ENCODE measurements at places on chromosomes 11 and 22. TPM values are rescaled to one million over a fixed set of nuclear protein-coding genes. Genes with fewer than 3 reads are reported as not detected.

C11orf24 gene
- 16.8 TPM for polyA plus RNA-seq

SYT9 gene
- 0.54 TPM for polyA plus RNA-seq

OR9G1 gene
- not detected for polyA plus RNA-seq

CARNS1 gene
- polyA plus RNA-seq, result 2.1 TPM

OR56B4 gene
- polyA plus RNA-seq, result not detected

C11orf42 gene
- polyA plus RNA-seq, result not detected

NAALAD2 gene
- polyA plus RNA-seq, result 0.32 TPM

MMP27 gene
- not detected for polyA plus RNA-seq

P4HA3 gene
- polyA plus RNA-seq, result 0.45 TPM

SLC22A9 gene
- polyA plus RNA-seq, result not detected

LRRC74B gene
- polyA plus RNA-seq, result not detected

OR8U1 gene
- polyA plus RNA-seq, result not detected

TRIM22 gene
- polyA plus RNA-seq, result 22.8 TPM

POU2AF1 gene
- not detected for polyA plus RNA-seq

SLC5A1 gene
- polyA plus RNA-seq, result not detected

BRD1 gene
- polyA plus RNA-seq, result 10.5 TPM

OR5A1 gene
- polyA plus RNA-seq, result not detected

ACRV1 gene
- polyA plus RNA-seq, result not detected

MTFP1 gene
- polyA plus RNA-seq, result 12.7 TPM

NEAT1 gene
- polyA plus RNA-seq, result 1,041 TPM

ARHGEF17 gene
- 31.2 TPM for polyA plus RNA-seq

ANO5 gene
- polyA plus RNA-seq, result under 0.01 TPM

OR52R1 gene
- 1.2 TPM for polyA plus RNA-seq

PARVA gene
- 81.9 TPM for polyA plus RNA-seq

CAVIN3 gene
- 19.8 TPM for polyA plus RNA-seq

TRIM48 gene
- polyA plus RNA-seq, result not detected

PRSS23 gene
- 11.2 TPM for polyA plus RNA-seq

LGALS12 gene
- polyA plus RNA-seq, result 72.4 TPM

DDI1 gene
- polyA plus RNA-seq, result not detected

KRTAP5-11 gene
- polyA plus RNA-seq, result not detected

SLCO2B1 gene
- 16.5 TPM for polyA plus RNA-seq

APLNR gene
- polyA plus RNA-seq, result 0.34 TPM

CCDC87 gene
- polyA plus RNA-seq, result 0.04 TPM

OR8G1 gene
- polyA plus RNA-seq, result not detected

TREH gene
- 5.7 TPM for polyA plus RNA-seq

TRIM29 gene
- 0.41 TPM for polyA plus RNA-seq

KCNJ11 gene
- polyA plus RNA-seq, result 1.5 TPM
